Femur (tissue), 1 donor: ENCODE measurements at places on chromosomes 1 and 21.

DNA sequence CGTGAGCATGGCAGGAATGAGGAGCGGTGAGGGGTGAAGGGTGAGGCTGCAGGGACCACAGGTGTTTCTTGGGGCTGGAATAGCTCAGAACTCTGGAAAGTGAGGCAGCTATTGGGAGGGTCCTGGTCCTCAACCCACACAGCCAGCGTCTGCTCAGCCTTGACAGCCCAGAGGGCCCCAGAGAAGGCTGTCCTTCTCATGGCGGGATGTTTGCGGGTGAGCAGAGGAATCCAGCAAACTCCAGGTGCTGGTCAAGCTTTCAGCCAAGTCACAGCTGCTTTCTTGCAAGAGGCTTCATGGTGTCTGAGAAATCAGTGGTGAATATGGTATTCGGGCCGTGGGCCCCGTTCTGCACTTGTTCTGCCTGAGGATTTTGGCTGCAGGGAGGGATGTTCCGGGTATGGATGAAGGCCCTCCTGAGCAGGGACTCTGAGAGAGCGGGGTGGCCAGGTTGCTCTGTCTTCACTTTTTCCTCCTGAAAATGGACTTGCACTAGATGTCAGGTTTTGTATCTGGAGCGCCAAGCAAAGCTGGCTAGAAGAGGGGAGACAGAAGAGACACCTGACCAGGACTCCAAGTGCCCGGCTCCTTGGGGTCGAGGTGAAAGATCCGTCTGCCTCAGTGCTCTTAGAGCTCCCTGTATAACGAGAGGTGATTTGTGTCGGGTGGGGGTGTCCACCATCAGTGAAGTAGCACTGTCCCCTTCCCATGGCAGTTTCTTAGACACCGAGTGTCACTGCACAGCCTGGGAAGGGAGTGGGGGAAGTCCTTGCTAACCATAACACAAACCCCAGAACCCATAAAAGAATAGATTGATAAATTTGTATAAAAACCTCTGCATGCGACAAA is 139.9 kb downstream of the PEX14 start:
- no peak for DNase-seq

- DNase-seq, result no peak
Observed at GRCh38 chr21:42862774-42863503, 16.4 kb downstream of the WDR4 start.

DNA sequence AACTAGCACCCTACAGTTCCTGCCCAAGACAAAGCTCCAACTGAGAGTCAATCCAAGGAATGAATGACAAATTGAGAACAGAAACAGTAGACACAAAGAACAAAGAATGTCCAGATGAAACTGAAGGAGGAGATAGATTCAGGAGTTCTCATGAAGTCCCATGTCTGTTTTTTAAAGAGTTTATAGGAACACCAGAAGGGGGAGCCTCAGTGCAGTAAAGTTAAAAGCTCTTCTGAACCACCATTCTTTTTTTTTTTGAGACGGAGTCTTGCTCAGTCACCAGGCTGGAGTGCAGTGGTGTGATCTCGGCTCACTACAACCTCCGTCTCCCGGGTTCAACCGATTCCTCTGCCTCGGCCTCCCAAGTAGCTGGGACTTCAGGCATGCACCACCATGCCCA is 323.6 kb downstream of the MRPL39 start:
- no peak for DNase-seq

- peak; percentile 57 for DNase-seq
Observed at GRCh38 chr1:185317886-185318310, 855 bp upstream of the IVNS1ABP start.

DNA sequence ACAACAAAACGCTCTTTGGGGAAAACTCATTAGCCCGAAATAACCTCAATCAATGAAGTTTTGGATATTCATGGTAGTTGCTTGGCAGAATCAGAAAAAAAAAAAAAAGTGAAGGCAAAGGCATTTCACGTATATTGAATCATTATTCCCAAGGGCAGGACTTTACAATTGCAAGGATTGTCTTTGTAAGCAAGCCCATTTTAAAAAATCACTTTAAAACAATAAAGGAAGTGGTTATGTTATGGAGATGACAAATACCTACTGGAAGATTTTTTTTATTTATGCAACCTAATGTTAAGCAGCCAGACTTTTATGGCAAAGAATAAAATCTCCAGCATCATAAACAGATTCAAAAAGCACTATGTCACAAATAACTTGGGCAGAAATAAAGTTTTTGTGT is 9.3 kb downstream of the GJB4 start:
- no peak for DNase-seq

- DNase-seq, result no peak
Observed at GRCh38 chr1:21494196-21494595, 15.0 kb upstream of the ALPL start.

GRCh38 chr1:113103048-113103447 is 30.1 kb downstream of the LRIG2 start:
- no peak for DNase-seq

GRCh38 chr1:4220362-4220761 is 320.3 kb upstream of the C1orf174 start:
- no peak for DNase-seq

DNA sequence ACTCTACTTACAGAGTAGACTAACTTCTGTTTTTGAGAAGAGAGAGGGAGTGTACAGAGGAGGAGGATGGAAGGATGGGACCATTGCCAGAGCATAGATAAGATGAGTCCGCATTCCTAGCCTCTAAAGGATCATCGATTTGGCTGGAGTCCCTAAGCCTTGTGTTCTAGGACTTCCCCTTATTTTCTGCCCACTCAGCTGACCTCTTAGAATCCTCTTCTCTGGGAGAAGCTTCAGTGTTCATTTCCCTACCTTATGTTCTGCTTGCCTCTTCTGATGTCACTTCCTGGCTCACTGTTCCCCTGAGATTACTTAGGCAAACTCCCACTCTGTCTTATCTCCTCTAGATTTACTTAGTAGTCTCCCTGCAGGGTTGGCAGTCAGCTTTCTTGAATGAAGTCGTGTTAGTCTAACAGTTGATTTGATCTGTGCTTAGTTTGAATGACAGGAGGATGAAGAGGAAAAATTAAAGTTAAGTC is 156.7 kb downstream of the SYT2 start:
- DNase-seq, result no peak

DNA sequence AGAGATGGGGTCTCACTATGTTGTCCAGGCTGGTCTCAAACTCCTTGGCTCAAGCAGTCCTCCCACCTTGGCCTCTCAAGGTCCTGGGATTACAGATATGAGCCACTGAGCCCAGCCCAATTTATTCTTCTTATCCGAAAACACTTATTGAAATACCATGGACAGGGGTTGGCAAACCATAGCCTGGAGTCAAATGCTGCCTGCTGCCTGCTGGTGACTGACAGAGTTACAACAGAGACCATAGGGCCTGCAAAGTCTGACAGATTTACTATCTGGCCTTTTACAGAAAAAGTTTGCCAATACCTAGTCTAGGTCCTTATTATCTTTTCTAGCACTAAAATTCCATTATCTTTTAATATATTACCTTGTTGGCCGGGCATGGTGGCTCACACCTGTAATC is 87.1 kb upstream of the ZNF281 start:
- no peak for DNase-seq

GRCh38 chr1:147273409-147274336 is 31.2 kb downstream of the CHD1L start:
- peak; percentile 28 for DNase-seq

- no peak for DNase-seq
Observed at GRCh38 chr21:42663860-42664535, 10.6 kb downstream of the PDE9A start.

DNA sequence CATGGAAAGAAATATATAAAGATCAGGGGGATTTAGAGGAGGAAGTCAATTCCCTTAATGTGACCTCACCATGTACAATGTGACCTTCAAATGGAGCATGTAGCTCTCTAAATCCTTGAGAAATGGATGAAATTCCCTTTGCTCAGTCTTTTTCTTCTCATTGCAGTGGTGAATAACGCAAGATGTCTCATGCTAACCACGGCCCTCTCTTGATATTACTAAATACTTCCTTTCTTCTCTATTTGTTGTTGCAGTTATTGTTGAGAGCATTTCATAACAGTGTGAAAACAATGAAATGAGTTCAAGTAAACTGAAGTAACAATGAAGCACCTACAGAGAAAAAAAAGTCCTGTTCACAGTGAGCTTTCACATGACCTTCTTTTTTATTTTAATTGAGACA is 55.6 kb downstream of the ZNF281 start:
- DNase-seq, result no peak

DNA sequence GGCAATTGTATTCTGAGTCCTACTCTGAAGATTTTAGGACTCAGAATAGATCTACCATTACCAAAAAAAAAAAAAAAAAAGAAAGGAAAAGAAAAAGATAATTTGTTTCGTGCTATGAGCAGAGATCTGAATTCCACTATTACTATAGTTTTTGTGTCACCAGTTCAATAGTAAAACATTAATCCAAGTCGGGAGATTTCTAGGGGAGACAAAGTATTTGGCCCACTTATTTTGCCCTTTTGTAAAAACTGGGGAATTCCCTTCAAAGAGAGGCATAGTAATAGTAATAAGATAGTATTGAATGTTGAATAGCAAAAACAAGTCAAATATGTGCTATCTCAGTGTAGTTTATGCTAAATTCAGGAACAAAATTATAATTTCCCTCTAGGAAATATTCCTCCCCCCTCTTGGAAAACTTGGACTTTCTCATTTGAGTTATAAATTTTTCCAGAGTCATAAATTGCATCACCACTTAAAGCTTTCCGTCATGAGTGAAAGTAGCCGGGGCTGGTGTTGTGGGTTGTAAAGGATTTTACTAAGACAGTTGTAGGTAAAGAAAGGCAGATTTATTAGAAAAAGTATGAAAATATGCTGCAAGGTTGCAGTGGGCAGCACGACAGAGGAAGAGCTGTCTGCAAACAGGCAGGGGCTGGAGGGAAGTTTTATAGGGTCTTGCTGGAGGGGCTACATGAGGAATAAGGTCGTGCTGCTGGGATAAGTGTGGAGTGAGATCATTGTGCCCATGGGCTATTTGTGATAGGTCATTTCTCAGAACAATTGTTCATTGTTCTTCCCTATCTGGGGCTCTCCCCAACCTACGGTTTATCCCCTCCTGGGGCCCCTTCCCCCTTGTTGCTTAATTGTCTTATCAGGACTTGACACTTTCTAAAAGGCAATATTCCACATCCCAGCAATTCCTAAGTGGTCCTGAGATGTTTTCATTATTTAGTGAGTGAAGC is 1009.9 kb downstream of the PLA2G4A start:
- DNase-seq, result no peak

DNA sequence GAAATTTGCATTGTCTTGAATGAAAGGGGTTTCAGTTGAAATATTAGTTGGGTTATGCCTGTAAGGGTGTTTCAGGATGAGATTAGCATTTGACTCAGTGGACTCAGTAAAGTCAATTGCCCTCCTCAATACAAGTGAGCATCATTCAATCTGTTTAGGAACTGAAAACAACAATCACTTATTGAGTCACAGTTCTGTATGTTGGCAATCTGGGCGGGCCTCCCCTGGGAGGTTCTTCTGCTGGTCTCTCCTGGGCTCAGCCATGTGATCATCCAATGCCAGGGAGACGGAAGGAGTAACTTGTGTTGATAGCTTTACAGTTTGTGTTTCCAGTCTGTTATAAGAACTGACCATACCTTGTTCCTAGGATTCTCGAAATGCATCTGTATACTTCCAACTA is 262.9 kb upstream of the RUNX1 start:
- DNase-seq, result no peak

DNA sequence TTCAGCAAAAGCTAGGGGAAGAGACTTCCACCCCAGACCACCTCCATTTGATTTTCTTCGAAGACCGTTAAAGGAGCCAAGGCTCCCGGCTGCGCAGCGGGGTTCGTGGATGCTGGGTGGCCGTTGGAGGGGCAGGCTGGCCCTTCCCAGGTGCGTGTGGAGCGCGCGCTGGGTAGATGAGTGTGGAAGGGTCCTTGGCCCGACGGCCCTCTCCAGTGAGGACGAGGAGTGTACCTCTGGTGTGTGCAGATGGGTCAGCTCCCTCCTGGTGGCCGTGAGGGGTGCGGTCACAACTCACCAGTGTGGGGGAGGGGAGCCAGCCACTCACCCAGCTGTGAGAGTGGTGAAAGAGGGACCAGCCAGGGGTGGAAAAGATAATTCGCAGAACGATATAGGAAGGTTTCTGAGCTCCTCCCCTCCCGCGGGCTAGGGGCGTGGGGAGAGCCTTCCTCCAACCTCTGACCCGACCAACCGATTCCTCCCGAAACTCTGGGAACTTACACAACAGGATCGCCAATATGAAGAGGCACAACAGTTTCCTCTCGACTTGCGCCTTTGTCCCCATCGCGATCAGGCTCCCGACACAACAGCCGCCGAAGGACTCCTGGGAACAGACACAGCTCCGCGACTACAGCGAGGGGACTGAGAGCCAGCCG is at the start of gene F11R:
TSS of gene F11R (minus strand) at position 644 of the 656 bp plus-strand sequence. CDS start at position 565, 79 bp downstream.
- no peak for DNase-seq

DNA sequence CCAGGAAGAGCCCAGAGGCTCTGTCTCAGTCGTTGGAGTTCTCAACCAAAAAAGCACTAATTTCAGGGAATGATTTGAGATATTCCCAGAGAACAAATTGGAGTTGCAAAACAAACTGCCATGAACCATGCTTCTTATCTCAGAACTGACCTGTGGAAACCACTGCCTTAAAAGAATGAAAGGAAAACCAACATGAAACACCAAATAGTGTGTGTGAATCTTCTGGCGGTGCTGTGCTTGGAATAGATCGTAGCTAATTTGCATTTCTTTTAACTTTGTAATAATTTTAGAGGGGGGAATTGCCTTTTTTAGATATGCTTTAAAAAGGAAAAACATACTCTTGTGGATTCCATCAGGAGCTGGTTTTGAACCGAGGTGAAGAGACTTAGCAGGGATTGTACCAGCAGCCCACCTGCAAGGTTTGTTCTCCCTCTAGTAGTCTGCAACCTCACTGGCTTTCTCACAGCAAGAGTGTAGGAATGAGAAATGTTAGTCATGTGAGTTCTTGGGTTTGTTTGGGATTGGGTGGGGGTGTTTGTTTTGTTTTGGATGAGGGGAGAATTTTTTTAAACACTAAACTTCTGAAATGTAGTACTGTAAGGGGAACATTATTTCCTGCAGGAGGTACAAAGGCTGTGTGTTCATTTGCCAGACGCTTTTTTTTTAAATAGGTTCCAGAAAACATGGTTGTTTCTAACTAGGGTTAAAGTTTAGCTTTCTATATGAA is 45.7 kb upstream of the ANGPTL1 start:
- no peak for DNase-seq

GRCh38 chr1:99786751-99787501 is 20.5 kb upstream of the FRRS1 start:
- DNase-seq, result no peak

DNA sequence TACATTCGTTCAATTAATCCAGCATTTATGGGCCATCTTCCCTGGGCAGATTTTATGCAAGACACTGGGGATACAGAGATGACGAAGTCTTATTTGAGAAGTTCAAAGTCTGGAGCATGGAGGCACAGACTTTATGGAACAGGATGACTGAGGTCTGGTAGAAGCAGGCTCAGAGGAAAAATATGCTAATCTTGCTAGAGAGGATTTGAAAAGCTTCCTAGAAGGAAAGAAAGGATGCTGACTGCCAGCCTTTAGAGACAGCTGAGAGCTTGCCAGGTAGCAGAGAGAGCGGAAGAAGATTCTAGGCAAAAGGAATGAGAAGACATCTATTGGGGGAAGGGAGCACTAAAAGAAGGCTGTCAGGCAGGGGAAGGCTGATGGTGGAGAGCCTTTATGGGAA is 75.5 kb upstream of the ATP5PO start:
- DNase-seq, result no peak
